CD4-positive, alpha-beta T cell treated with Interleukin-17A for 4 hours (primary cell): ENCODE measurements at places on chromosomes 7 and 10.

DNA sequence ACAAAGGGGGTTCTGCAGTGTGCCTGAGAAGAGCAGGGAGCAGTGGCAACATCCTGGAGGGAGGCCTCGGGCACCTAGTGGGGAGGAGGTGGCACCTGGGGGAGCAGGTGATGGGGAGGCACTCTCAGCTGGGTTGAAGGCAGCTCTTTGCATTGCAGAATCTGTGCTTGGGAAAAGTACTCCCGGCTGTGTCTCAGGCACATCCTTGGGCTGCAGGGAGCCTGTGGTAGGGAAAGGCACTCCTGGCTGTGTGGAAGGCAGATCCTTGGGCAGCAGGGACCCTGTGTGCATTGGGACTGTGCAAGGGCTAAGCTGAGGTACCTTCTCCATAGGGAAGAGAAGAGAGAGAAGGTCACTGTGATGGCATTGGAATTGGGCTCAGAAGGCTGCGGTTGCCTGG, 52.8 kb upstream of the ANTXRL start:
- no peak for DNase-seq

DNA sequence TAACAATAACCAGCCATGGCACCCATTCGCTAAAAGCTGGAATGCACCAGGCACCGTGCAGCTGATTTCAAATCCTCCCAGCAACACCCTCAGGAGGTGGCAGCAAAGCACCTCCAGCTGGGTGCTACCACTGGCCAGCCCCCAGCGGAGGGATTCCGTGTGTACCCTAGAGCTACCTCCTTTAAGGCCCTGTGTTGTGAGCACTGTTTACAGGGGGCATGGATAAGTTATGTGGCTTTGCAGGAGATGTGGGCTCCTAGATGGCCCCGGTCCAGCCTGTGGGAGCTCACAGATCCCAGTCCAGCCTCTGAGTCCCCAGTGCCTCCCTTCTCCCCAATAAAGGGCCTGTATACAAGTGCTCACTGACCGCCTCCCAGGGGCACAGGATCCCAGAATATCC, 27.1 kb downstream of the TNRC18 start:
- DNase-seq = peak; percentile 70

GRCh38 chr10:31128536-31128935, 96.9 kb upstream of the ZNF438 start:
- no peak for DNase-seq

- no peak for DNase-seq
Measured at GRCh38 chr7:3300221-3300650, 816 bp upstream of the SDK1 start.

DNA sequence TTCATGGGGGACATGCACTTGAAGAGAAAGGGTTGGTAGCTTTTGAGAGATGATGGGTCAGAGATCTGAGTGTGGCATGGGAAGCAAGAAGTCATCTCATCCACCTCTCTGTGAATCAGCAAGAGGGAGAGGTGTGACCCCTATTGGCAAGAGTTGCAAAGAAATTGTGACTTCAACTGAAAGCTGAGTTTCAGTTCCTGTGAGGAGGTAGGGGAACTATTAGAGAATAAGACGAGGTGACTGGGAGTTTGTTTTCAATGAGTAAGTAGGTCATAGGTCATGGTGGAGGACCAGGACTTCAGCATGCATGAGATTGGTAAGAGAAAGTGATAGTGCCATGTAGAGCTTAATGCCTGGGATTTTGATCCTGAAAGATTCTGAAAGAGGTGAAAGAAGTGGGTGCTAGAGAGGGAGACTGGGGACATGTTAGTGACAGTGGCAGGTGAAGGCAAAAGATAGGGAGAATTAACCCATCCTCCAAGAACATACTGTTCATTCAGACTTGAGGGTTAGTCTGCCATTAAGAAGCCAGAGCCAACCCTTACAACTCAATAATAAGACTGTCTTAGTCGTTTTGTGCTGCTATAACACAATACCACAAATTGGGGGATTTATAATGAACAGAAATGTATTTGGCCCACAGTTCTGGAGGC, 75.5 kb upstream of the CAPZA2 start:
- DNase-seq = no peak

- no peak for DNase-seq
Measured at GRCh38 chr7:22043367-22043766, 97.7 kb upstream of the CDCA7L start.

- DNase-seq = no peak
Measured at GRCh38 chr10:70509757-70510147, 31.2 kb downstream of the PALD1 start.

- DNase-seq = no peak
Measured at GRCh38 chr7:107658467-107658866, 2.2 kb upstream of the SLC26A4 start.

GRCh38 chr10:43371418-43371817, at the start of gene FXYD4:
TSS of gene FXYD4 (plus strand) at chr10:43371636. CDS start at chr10:43373747, 2,111 bp downstream.
- DNase-seq = no peak

DNA sequence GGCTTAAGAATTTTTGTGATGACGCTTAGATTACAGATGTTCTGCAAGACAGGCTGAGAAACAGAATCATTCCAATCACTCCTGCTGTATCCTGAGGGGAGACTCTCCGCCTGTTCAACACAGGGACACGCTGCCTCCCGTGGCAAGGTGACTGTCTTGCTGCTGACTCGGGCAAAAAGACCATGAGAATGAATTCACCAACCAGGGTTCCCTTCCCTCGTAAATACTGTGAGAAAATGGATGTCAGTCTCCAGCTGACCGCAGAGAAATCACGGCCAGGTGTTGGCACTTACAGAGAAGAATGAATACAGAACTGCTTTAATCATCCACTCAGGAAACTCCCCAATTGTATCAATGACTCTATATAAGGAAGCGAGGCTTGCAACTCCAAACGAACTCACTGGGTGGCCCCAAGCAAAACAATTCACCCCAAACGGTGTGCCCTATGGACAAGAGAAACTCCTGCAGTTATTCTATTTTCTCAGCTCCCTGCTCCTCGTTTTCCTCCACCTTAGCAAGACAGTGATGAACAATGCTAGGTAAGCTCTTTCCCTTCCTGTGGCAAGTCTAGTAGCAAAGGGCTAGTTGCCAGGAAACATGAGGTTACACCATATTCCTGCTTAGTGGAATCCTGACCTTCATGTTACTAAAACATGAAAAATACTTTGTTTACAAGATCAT, 22.8 kb downstream of the GNA12 start:
- no peak for DNase-seq

DNA sequence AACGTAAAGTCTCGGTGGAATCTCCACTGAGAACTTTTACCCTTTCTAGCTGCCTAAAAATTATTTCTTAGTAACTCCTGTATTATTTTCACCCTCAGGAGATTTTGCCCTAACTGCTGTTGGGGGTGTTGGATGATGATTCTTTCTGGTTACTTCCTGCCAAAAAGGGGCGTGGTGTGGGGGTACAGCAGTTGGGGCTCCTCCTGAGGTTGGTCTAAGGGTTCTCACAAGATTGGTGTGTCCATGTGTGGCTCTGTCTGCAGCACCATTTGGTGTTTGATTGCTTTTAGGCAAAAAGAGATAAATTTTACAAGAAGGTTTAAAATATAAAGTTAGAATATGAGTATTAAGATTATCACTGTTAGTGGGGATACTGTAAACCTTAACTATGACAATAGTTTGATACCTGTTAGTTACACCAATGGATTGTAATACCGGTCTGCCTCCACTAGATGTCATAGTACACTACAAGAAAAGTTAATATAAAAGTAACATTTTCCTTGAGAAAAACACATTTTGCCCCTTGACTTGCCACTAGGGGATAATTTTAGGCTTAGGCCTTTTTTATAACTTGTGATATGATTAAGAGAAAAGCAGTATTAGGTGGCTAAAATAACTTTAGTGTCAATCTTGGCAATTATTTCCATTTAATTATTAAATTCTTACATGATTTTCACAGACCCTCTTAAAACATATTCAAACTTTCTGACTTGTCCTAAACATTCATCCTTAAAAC, 928.7 kb downstream of the IPMK start:
- DNase-seq = no peak

DNA sequence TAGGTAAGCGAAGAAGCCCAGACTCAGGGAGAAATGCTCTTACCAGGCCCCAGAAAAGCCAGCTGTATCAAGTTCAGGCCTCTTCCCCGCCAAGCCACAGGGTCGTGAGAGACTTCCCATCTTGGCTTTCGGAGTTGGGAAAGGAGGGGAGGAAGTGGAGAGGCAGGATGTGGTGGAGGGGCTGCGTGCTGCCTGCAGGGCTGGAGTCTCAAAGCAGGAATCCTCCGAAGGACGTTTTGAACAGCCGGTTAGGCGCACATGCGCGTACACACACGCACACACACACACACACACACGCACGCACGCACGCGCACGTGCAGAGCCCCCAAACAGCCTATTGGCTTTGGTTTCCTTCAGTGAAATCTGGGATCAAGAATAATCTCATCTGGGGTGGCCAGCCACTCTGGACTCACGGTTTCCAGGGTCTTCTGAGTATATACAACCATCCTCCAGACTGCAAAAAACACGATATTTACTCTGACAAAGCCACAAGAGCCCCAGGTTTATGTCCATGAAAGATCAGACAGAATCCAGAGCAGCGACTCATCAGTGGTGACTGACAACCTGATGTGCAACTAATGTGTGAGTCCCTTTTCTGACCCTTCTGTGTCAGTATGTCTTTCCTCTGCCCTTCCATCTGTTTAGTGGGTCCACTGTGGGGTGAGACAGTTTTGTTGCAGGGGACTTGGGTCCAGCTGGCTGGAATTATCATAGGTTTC, 115.0 kb upstream of the ZNF438 start:
- peak; percentile 25 for DNase-seq

DNA sequence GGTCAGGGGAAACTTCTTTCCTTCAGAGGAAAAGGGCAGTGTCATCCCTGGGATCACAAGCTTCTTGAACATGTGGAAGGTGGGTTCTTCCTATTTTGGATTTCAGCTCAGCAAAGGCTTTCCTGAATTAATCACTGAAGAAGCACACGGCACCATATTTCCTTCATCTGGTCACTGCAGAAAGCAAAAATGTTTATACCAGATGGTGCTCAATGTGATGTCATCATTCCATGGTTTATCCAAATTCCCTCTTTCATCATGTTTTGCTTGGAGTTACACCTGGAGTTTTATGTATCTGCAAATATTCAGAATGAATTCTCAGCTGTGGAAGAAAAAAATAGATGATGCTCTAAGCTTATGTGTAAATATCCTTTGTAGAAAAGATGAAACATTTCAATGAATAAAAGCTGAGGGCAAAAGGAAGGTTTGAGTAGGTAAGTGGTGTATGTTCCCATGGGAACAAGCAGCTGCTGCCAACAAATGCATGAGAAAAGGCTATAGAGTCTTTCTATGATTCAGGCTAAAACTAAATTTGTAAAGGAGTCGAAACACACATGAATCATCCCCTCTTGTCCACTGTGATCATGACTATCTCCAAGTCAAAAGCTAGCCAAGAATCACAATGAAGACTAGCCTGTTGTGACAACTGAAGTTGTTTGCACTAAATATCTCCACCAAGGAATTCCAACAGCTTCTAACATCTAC, 26.9 kb upstream of the BPGM start:
- no peak for DNase-seq

GRCh38 chr7:5629941-5630340, 151.5 kb downstream of the RNF216 start:
- DNase-seq = peak; percentile 62

- DNase-seq = no peak
Measured at GRCh38 chr10:29120216-29120615, 168.7 kb upstream of the LYZL1 start.

DNA sequence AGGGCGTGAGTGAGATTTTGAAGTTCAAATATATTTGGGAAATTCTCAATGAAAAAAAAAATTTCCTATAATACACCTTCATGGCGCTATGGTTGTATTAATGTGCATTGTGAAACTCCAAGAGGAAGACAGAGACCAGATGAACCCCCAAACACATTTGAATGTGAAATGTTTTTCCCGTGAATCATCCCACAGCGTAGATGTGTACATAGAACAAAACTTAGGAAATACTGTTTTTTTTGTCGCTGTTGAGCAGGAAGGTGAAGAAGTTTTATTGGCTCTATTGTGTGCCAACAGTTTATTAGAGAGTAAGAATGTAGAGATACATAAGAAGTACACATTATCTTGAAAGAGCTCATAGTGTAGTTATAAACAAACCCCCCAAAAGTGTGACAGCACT, 134.0 kb downstream of the KCND2 start:
- DNase-seq = no peak

GRCh38 chr7:10257438-10257837, 716.2 kb upstream of the PHF14 start:
- DNase-seq = no peak

DNA sequence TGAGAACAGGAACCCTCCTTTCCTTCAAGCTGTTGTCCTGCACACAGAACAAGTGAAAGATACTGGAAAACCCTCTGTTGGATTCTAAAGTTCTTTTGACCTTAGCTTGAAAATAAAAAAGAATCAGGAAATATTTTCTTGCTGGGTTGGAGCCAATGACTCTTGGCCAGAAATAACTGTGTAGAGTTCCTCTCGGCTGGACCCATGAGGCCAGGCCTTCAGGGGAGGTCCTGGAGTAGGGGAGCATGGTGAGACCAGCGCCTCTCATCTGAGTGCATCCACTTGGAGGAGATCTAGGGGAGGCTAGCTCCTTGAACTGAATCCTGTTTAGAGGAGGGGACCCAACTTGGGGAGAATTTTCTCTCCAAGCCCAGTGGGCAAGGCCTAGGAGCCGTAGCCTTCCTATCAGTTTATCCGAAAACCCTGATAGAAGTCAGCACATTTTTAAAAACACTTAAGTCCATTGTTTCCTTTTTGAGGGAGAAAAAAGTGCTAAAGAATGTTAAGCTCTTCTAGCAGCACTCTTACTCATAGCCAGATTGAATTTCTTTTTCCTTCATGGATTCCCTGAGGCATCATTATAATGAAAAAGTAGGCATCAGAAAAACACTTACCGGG, 635.7 kb upstream of the ANKRD30A start:
- DNase-seq = no peak

GRCh38 chr10:78371136-78371535, 337.5 kb downstream of the RPS24 start:
- DNase-seq = no peak

DNA sequence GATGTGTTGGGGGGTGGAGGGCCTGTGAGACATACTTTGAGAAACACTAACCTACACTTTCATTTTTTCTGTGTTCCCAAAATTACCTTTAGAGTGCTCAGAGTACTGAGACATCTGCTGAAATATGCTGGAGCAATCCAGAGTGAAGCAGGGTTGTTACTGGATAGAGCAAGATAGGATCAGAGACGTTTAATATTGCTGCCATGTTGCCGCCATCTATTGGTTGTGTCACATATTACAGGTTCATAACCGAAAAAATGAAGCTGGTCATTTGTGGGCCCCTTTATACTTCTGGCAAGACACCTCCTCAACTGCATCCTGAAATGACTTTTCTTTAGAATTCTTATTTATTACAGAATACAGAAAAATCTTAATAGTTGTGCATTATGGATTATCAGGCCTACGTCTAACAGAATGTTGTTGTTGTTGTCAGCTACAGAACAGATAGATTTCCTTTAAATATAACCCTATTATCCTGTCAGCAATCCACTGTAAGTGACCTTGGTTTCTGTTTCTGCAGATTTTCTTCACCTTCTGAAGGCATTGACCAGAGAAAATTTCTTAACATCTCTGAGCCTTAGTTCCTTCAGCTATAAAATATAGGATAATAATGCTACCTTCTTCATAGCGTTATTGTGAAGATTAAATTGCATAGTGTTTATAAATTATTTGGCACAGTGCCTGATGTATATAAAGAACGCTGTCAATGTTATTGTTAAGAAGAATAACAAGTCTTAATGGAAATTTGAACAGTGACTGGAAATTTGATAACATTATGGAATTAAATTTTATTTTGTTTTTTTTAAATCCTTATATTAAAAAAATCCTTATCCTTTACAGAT, 16.2 kb upstream of the DLD start:
- DNase-seq = peak; percentile 51

GRCh38 chr7:113464096-113464855, 345.9 kb upstream of the SMIM30 start:
- no peak for DNase-seq
